ENCODE measurements at places on chromosomes 7 and 10.

GRCh38 chr10:21396889-21397288, 128.6 kb downstream of the SKIDA1 start:
- DNase-seq, result no peak

DNA sequence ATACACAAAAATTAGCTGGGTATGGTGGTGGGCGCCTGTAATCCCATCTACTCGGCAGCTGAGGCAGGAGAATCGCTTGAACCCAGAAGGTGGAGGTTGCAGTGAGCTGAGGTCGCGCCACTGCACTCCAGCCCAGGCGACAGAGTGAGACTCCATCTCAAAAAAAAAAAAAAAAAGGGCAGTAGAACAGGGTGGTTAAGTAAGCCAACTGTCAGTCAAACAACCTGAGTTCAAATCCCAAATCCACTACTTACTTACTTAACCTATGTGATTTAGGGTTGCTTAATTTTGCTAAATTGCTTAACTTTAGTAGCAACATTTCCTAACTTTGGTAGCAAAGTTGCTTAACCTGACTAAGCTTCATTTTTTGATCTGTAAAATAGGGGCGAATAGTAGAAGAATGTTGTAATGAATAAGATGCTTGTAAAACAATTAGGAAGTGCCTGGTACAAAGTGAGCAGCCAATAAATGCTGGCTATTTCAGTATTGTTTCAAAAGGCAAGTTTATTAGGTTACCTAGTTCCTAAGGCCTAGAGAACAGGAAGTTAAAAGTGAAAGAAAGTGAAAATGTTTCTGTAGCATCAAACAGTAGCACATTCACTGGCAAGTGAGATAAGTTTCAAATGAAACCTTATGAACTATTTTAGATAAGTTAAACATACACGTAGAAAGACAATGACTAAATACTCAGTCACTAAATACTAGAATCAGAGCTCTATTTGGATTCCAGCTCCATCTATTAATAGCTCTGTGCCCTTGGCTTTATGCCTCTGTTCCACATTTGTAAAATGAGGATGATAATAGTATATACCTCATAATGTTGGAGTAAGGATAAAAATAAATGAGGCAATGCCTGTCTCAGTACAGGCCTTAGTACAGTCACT, 64.3 kb downstream of the HOXA1 start:
- peak; percentile 51 for DNase-seq

GRCh38 chr10:105068497-105068896, 427.4 kb downstream of the SORCS3 start:
- no peak for DNase-seq

GRCh38 chr10:113056441-113057021, 106.5 kb downstream of the TCF7L2 start:
- DNase-seq, result peak; percentile 78

- peak; percentile 40 for DNase-seq
Measured at GRCh38 chr10:7417103-7417623, 6.3 kb upstream of the SFMBT2 start.

DNA sequence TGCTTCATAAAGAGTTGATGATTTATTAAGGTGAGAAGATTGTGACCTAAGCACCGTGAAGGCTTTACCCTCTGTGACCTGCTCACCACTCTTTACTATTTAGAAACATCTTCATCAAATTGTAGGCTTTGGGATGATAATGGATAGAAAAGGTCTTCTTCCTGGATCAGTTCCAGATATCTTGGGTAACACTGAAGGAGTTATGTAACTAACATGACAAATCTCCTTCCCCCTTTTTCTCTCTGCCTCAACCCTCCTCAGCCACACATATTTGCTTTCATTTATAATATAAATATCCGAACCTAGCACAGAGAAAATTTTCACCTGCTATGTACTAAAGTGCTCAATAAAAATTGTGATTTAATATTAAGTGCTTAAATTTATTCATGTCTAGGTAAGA, 151.5 kb downstream of the FRMD4A start:
- no peak for DNase-seq

GRCh38 chr7:2633538-2634266, 1.9 kb downstream of the TTYH3 start:
- peak; percentile 92 for DNase-seq

DNA sequence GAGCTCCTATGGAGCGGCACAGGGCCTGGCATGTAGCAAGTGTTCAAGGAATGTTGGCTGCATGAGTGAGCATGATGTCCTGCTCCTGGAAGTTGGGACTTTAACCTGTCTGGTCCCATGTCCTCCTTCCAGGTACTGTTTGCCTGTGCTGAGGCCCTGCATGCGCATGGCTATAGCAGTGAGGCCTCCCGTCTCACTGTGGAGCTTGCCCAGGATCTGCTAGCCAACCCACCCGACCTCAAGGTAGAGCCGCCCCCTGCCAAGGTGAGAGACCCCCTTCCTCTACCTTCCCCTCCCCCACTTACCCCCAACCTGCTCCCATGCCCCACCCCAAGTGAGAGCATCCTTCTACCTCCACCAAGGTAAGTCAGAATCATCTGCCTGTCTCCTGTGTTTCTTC, 8.1 kb downstream of the ZSWIM8 start:
- no peak for DNase-seq

DNA sequence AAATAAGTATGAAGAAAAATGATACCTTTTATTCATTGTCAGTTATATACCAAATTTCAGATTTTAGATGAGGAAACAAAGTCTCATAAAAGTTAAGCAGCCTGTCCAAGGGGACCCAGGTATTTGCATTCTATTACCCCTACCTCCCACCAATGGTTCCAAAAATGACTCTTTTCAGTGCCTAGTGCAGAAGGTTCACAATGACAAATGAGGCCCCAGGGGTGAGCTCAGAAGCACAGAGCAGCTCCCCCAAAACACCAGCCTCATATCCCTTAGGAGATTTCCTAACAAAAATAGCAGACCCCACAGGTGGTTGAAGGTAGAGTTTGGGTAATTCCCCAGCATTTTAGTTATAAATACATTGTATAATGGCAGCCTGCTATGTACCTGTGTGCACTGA, 168.6 kb downstream of the REEP3 start:
- no peak for DNase-seq

GRCh38 chr10:102283488-102283887, 38.2 kb downstream of the GBF1 start:
- no peak for DNase-seq

- DNase-seq, result peak; percentile 15
Measured at GRCh38 chr7:112648781-112649180, 141.4 kb downstream of the TMEM168 start.

DNA sequence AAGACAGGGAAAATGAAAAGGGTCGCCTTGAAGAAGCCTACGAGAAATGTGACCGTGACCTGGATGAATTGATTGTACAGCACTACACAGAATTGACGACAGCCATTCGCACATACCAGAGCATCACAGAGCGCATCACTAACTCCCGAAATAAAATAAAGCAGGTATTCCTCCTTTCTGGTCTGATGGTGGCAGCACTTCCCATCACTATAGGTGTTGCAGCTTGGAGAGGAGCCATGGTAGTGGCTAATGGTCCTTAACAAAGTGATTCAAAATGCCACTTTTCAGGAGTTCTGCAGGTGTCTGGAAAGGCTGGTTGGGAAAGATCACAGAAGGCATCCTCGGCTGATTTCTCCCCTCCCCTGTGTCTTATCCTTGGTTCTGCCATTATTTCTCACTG, 22.1 kb downstream of the EXOC4 start:
- DNase-seq, result no peak

DNA sequence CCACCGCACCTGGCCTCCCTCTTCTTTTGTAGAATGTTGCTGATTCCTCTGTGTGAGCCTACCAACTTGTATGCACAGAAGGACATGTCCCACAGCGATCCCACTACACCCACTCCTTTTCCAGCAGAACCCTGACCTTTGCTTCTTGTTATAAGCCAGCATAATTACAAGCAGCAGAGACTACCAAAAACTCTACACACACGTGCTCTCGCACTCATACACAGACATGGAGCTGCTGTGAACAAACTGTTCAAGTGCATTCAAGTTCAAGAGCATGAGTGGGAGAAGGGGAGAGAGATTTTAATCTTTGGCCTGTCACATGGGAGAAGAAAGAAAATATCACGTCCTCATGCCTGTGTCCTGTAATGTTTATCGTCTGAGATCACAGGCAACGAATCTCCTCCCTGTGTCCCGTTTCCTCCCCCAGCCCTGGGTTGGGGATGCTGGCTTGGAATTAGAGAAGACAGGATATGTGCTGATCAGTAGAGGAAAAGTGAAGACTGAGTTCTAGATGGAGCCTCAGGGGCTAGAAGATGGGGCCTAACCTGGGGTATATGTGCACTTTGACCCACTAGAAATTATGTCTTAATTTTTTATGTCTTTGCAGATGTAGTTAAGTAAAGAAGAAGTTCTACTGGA, 79.6 kb downstream of the NHLRC2 start:
- no peak for DNase-seq

DNA sequence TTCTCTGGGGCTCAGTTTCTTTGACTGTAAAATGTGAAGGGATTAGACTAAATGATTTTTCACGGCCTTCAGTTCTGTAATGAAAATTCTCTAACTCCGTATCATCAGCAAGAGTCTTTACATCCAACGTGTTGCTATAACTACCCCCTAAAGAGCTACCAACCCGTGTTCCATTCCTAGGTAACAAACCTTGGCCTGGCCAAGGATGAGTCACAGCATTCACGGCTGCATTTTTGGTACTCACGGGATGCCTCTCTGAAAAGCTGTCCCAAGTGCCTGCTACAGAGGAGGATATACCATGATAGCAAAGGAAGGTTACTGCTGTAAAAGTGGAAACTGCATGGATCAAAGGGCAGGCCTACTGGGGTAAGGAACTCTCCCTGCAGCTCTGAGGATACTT, 5.9 kb downstream of the LRRC4 start:
- no peak for DNase-seq

- DNase-seq, result peak; percentile 42
Measured at GRCh38 chr10:115948465-115948864, 324.5 kb downstream of the GFRA1 start.

- no peak for DNase-seq
Measured at GRCh38 chr7:117076426-117076943, 123.2 kb downstream of the ST7 start.

GRCh38 chr7:33849971-33850559, 55.3 kb upstream of the BMPER start:
- DNase-seq, result no peak

GRCh38 chr7:123533929-123534382, 439 bp downstream of the IQUB start:
- no peak for DNase-seq

- DNase-seq, result no peak
Measured at GRCh38 chr10:124509880-124510632, 48.4 kb downstream of the LHPP start.

- no peak for DNase-seq
Measured at GRCh38 chr7:114432703-114433102, 18.1 kb downstream of the FOXP2 start.

DNA sequence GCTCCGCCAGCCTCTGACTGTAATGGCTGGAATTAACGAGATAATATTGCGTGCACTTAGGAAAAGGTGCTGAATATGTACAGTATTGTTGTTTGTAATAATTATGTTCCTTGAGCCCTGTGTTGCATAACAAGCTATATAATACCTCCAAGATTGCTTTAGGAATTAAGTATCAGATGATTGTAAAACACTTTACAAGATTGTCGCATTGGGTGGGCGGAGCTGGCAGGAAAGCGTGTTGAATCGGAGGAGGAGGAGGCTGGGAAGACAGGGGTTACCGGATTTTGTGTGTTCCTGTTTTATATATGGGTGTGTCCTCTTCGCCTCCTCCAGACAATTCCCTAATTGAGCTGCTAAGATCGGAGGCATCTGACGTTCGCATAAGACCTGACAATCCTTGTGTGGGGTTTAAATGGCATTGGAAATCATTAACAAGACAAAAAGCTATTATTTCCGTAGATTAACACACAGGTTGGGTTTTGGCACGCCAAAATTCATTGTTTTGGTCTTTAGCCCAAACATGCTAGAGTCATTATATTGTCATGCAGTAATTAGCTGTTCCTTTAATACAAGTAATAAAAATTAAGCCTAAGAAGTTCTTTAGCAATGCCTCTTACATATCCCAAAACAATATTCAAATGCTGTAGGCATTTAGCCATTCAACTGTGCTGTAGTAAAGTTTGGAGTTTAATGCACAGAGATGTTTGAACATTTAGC, 192.9 kb upstream of the SH2B2 start:
- no peak for DNase-seq

DNA sequence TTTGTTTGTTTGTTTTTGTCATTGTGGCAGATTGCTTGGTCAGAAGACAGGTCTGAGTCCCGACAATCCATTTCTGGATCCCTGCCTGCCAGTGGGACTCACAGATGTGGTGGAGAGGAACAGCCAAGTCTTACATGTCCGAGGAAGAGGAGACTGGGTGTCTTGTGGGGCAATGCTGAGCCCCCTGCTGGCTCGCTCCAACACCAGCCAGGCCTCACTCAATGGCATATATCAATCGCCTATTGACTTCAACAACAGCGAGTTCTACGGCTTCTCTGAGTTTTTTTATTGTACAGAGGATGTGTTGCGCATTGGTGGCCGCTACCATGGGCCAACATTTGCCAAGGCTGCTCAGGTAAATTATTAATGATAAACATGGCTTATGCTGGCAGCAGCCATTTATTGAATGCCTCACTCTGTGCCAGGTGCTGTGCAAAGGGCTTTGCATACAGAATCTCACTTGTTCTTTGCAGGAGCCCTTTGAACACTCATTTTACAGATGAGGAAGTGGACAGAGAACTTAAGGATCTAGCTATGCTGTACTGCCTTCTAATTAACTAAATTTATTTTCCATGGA, 33.3 kb downstream of the COX15 start:
- no peak for DNase-seq

DNA sequence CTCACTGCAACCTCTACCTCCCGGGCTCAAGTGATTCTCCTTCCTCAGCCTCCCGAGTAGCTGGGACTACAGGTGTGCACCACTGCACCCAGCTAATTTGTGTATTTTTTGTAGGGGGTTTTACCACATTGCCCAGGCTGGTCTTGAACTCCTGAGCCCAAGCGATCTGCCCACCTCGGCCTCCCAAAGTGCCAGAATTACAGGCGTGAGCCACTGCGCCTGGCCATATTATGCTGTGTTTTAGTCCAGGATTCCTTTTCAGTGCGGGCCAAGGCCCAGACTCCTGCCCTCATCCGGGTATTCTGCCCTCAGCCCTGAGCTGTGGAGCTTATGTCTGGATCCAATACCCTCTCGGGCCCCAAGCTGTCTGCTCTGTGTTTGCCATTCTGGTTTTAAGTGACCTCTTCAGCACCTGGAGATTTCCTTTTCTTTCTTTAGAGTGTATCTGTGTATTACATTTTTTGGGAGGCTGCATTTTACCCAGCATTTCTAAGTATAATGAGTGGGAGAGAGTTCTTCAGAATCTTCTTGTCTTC, 114.9 kb downstream of the BUB3 start:
- no peak for DNase-seq

DNA sequence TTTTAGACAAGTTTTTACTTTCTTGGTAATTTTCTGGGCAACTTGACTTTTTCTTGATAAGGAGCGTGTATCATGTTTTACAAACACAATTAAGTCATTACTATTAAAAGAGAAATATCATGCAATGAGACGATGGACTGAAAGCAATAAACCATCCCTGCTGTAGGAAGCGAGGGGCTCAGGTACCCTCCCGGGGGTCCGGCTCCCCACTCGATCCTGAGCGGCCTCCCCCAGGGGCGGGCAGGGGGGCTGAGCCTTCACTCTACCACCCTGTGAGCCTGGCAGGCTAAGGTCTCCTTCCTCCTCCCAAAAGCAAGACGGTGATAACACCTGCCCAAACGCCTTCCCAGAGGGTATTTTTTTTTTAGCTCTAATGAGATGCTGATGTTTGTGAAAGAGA, 51.8 kb upstream of the ADGRA1 start:
- no peak for DNase-seq

All from fibroblast of gingiva (primary cell).